NCI-H524 (cell line): ENCODE measurements at places on chromosomes 16 and 17.
A peak's percentile ranks its signal among the peaks of the same experiment; 100 is the strongest.

DNA sequence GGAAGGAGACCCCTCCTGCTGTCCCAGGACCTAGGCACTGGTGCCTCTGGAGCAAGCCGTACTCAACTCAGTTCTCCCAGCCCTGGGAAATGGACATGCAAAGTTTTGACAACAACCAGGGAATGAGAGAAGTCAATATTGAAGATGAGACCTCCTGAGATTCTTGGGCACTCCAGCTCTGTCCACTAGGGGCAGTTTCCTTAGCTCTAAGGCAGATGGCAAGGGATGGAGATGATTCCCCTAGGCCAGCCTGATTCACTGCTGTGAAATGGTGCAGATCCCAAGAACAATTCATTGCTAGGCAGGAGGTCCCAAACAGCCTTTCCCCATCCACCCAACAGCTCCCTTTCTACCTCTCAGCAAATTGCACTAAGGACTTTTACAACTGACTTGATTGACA, 20.5 kb upstream of the SDR42E2 start:
- no peak for DNase-seq

DNA sequence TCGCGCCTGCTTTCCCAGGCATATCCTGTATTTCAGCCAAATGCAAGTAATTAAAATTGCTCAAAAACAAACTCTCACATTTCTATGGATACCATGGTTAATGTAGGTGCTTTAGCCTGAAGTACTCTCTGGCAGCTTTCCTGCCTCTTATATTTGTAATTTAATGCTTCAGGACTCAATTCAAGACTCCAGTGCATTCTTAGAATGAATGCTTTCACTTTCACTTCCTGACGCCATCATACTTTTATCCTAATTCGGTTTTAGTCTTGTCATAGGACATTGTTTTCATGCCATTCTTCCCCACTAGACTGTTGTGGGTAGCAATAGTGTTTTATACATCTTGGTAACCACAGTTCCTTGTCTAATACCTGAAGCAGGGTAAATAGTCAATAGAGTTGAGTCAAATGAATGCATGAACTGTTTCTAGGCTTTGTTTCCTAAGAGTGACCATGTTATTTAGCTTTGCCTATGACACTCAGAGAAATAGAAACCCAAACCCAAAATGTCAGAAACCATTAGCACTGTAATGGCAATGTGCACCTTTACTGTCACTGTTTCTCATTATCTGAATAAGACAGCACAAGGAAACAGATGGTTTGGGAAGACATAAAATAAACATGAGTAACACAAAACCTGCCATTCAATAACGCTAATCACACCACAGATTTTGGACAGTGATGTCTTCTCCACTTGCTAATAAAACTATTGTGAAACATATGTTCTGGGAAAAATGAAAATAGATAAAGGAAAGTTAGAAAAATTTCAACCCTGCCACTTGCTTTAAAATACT, 705.5 kb downstream of the CDH11 start:
- peak; percentile 92 for DNase-seq

DNA sequence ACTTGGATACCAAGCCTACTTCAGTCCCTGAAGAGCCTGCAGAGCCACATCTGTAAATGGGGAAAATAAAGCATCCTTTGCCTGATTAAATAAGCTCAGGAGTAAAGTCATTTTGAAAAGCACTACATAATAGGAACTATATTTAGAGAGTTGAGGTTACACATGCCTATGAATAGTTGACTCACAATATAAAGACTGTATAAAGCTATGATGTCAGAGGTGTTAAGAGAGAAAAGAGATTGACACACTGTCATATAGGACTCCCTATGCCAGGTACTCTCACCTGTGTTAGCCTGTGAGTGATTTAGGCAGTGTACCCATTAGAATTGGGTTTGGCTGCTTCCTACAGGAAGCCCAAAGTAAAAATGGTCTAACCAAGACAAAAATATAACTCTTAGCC, 87.7 kb upstream of the CRHR1 start:
- no peak for DNase-seq

- no peak for DNase-seq
Measured at GRCh38 chr17:50183421-50183994, 17.7 kb downstream of the SGCA start.

DNA sequence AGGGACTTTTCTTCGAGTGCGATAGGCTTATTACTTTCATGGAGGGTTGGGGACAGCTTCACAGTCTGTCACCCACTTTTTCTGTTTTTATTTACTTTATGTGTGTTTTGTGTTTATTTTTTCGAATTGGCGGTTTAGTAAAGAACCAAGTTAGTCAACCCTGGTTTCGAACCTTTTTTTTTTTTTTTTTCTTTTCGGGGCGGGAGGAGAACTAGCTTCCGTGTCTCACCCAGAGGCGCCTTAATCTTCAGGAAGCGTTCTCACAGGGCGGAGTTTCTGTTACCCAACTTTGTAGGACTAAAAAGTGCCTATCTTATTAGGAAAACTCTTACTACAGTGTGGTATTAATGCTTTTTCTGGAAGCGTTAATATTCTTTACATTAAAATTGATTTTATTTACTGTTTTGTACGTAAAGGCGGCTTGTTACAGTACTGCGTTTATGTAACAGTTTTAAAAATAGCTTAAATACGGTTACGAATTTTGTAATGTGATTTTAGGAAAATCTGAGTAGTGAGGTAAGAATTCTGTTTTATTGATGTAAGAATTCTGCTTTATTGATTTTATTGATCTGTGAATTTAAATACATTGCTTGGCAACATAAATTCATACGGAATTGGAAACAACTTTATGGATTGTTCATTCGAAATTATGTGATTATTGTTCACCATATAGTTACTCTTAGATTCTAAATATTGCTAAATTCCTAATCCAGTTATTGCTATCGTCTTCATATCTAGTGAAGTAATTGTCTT, 885 bp downstream of the ZNF207 start:
- DNase-seq = no peak

DNA sequence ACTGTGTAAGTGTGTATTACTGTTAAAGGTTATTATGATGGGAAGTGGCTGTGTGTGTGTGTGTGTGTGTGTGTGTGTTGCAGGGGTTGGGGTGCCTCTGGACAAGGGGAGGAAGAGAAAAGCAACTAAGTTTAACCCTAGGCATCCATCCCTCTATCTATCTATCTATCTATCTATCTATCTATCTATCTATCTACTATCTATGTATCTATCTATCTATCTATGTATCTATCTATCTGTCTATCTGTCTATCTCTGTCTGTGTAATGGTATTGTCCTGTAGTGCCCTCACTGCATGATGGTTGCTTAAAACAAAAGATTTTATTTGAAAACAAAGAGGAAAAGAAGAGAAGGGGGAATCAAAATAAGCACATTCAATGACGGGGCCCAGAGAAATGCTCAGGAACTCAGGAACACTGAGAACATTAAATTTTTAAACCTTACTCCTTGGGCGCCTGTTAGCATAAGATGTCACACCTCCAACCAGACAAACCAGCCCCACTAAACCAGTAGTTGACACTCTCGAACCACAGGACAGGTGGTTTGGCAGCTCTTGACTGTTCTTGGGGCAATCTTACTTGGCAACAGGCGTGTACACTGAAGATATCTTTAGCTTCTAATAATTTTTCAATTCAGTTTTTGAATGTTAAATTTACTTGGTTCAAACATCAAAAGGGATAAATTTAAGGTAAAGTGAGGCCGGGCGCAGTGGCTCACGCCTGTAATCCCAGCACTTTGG, 5.1 kb upstream of the RPL26 start:
- no peak for DNase-seq

- DNase-seq = no peak
Measured at GRCh38 chr17:51813784-51814174, 344.7 kb downstream of the CA10 start.

- no peak for DNase-seq
Measured at GRCh38 chr17:40671282-40671681, 6.3 kb upstream of the KRT222 start.

GRCh38 chr17:43772877-43773648, 5.7 kb downstream of the DUSP3 start:
- no peak for DNase-seq

GRCh38 chr17:56762988-56763387, 70.7 kb downstream of the C17orf67 start:
- DNase-seq = no peak
